Central memory CD4-positive, alpha-beta T cell (primary cell): ENCODE measurements at places on chromosomes 2 and 18.

DNA sequence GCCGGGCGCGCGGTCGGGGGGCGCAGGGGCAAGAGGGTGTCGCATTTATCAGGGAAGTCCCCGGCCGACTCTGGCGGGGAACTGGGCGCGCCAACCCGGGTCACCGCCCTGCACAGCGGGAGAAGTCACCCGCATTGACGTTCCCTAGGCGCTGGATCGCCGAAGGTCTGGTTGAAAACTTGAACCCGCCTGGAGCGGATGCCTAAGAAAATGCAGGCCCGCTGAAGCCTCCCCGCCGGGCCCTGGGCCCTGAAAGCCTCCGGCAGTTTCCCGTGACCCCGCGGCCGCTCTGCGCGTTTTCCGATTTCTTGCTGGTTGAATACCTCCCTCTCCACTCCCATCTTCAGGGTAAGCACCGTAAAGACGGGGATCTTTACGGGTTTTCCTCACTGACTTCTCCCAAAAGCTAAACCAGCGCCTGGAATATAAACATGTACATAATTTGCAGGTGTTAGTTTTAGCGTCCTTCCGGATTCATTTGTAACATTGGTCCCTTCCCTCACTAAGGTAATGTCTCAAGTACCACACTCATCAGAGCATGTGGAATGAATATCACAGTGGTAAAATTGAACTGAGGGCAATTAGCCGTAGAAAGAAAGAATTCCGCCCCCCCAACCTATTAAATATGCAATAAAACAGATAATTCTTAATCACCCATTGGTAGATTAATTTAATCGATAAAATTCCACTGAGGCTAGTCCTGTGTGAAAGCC is 675 bp upstream of the SPIRE1 start:
- DNase-seq, result peak; percentile 13

- peak; percentile 53 for DNase-seq
These were observed 29.1 kb downstream of the HPCAL1 start for GRCh38 chr2:10331702-10332401.

DNA sequence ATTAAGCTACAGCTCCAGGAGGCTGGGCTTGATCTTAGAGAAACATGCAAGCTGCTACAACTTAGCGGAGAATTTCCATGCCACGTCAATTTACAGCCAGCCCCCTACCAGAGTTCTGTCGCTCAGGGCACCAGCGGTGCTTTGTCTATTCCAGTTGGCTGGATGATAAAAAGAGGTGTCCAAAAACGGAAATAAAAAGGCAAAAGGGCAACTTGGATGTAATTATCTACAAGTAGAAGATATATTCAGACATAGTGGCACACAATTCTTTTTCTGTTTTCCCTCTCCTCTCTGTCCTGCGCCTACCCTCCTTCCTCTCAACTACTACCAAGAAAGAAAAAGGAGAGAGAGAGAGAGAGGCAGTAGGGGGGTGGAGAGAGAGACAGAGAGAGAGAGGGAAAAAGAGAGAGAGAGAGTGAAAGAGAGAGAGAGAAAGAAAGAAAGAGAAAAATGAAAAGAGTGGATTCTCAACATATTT is 363 bp upstream of the RFTN2 start:
- DNase-seq, result no peak

DNA sequence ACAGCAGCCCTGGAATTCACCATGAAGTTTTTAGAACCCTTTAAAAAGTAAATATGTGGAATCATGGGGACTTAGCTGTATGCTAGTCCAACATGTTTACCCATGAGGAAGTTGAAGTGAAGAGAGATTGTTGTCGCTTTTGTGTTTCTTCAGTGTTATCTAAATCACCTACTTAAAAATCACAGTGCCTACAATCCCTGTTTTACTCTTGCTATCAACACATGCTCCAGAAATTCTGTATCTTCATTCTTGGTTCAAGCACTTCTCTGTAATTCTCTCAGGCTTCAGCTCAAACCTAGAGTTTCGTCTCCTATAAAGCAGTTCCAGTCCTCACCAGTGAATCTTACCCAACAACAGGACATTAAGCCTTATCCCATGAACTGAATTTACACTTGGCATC is 30.5 kb upstream of the CHMP1B start:
- DNase-seq, result no peak

DNA sequence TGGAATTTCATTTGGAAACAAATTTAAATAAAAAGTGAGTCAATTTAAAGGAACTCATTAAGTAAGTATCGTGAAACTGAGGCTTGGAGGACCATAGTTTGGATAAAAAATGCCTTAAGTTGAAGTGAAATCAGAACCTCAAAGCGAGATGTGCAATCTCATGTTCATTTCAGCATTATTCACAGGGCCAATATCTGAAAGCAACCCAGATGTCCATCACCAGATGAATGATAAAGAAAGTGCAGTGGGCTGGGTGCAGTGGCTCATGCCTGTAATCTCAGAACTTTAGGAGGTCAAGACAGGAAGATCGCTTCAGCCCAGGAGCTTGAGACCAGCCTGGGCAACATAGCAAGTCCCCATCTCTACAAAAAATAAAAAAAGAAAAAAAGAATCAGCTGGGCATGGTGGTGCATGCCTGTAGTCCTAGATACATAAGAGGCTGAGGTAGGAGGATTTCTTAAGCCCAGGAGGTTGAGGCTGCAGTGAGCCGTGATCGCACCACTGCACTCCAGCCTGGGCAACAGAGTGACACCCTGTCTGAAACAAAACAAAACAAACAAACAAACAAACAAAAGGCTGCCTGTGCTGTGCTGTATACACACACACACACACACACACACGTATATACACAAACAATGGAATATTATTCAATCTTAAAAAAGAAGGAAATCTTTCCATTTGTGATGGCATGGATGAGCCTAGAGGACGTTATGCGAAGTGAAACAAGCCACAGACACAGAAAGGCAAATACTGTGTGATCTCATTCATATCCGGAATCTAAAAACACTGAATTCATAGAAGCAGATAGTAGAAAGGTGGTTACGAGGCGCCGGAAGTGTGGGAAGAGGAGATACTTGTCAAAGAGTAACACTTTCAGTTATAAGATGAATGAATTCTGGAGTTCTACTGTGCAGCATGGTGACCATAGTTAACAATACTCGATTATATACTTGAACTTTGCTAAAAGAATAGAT is 14.5 kb downstream of the SH3RF3 start:
- peak; percentile 77 for DNase-seq

GRCh38 chr2:203476881-203477280 is 58.2 kb downstream of the RAPH1 start:
- DNase-seq, result no peak

DNA sequence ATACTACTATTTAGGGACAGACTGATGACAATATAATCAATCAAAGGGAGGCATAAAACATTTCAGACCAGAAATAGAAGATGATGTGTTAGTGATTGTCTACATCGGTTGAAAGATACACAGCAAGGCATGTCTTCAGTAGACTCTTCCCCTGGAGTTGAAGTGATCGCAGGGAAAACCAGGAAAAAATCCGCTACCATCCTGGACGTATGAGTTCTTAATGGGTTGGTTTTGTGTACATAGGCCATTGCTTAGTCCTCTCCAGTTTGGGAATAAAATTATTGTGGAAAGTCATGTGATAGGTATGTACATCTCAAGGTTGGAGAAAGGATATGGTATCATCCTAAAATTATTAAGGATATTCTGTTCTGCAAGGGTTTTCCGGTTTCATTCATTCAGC is 4.3 kb downstream of the APCDD1 start:
- DNase-seq, result no peak

DNA sequence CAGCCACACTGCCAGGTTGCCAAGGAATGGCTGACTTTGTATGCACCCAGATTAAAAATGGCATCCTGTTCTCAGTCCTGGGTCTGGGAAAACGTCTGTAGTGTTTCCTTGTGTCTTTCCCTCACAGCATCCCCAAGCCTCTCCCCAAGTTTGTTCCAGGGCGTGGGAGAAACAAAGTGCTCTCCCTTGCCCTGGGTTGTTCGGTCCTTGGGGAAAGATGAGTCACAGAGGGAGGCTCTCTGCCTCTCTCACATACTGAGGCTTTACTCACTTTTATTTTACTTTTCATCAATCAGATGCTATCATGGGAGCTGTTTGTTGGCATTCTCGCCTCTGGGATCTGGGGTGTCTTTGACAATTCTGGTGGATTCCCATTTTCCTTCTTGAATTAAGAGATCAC is 492.3 kb downstream of the XIRP2 start:
- no peak for DNase-seq

- DNase-seq, result no peak
These were observed 435.4 kb downstream of the EIPR1 start for GRCh38 chr2:2942225-2942624.

- DNase-seq, result no peak
These were observed 115.9 kb upstream of the TWIST2 start for GRCh38 chr2:238731961-238732360.

DNA sequence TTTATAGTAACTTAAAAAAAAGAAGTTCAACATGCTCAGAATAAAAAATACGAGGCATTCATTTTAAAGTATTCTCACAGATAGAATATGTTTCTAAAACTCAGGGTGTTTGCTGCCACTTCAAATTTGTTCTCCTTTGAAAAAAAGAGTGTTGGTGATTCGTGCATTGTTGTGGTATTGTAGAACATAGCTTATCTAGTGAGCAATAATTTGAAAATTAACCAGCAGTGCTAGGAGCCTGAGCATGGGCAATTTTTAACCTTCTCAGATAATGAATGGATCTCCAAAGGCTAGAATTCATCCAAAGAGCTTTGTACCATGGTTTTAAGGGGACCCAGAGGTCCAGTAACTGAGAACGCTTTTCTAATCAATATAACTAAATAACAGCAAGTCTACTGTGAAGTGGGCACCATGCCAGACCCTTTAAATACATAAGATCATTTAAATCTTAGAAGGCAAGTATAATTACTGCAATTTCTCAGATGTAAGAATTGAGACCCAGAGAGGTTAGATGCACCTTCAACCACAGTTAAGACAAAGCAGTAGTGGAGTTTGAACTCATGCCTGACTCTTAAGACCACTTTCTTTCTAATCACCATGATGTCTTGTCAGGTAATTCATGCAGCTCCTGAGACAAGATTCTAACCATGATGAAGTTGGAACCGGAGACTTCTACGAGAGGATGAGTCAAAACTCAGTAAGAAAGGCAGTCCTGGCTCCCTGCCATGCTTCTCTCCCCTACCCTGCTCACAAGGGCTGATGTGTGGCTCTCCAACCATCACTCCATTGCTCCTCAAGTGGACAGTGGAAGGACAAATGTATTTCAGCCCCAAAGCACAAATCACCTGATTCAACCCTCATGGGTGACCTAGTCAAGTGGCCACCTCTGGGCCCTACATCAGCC is 3.4 kb downstream of the CYRIA start:
- DNase-seq, result no peak

DNA sequence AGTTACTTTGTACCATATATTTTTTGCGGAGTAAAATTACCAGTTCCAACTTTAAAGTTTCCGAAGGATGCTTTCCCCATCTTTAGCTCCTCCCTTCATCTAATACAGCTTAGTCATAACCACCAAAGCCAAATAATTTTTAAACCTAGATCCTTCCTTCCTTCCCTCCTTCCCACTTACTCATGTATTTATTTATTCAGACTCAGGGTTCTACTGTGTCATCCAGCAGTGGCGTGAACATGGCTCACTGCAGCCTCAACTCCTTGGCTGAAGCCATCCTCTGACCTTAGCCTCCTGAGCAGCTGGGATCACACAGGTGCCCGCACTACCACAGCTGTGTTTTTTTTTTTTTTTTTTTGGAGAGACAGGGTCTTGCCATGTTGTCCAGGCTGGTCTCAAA is 4.4 kb downstream of the LPIN2 start:
- DNase-seq, result no peak

- DNase-seq, result no peak
These were observed 150.4 kb downstream of the PTH2R start for GRCh38 chr2:208556983-208557484.

- no peak for DNase-seq
These were observed 3.7 kb downstream of the SCN9A start for GRCh38 chr2:166372046-166372445.

GRCh38 chr2:127064642-127065250 is 42.2 kb downstream of the BIN1 start:
- no peak for DNase-seq

DNA sequence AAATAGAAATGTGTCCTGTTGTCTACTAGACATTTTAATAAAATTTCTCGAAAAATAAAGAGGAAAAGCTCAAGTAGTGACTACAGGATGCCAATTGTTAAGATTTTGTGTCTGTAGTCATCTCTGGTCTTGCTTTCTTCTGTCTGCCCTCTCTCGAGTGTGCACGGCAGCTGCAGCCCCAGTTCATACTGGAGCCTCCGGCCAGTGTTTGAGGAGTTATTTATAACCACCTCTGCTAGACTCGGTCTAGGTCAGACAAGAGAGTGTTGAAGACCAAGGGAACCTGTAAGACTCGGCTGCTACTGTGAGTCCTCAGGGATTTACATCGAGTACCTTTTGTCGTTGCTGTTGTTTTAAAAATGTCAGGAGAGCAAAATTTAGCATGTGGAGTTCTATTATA is 810.1 kb upstream of the POU3F3 start:
- DNase-seq, result no peak

- DNase-seq, result no peak
These were observed 3.1 kb upstream of the DCTN1 start for GRCh38 chr2:74383254-74383653.

DNA sequence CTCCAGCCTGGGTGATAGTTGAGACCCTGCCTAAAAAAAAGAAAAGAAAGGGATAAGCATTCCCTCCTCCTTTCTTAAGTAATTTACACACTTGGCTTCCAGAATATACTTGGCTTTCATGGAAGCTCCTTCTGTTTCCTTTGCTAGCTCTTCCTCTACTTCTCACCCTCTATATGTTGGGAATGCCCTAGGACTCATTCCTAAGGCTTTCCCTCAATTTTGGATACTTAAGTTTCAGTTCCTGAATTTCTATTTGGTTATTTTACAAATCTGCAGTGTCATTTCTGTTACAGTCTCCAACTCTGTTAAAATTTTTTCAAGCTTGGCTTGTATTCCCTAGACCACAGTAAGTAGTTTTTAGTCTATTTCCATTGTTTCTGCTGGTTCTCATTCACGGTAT is 23.6 kb downstream of the SP3 start:
- DNase-seq, result no peak

DNA sequence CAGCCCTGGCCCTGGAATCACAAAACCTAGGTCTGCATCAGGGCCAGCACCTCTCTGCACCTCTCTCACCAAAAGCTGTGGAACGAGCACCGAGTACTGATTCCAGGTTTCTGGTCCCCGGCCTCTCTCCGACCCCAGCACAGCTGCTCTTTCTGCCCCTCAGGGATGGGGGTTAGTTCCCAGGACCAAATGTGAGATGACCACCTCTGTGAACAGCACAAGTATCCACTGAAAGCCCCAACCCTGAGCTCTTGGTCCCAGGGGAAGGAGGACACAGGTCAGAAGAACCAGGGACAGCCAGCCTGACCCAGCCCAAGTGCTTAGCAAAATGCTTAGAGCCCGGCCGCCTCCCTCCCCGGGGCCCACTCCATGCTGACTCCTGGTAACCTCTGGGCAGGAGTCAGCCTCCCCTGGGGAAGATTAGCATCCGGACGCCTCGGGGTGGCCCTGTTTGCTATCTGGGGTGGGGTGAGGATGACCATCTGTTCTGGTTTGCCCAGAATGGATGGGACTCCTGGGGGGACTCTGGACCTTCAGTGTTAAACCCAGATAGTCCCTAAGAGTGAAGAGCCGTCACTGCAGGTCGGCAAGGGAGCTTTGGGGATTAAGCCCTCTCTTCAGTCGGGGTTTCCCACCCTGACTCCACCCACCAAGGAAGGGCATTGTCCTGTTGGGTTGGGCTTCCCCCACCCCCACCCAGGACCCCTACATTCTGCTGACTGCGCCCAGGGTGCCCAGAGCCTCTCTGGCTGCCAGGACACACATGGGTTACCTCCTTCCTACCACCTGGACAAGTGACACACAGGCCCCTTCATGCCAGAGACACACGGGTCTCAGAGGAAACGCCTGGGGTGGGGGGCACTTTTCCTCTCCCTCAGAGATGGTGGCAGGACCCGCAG is 9.4 kb upstream of the GPR55 start:
- no peak for DNase-seq
